ENCODE measurements at places on chromosomes 6 and 20.

DNA sequence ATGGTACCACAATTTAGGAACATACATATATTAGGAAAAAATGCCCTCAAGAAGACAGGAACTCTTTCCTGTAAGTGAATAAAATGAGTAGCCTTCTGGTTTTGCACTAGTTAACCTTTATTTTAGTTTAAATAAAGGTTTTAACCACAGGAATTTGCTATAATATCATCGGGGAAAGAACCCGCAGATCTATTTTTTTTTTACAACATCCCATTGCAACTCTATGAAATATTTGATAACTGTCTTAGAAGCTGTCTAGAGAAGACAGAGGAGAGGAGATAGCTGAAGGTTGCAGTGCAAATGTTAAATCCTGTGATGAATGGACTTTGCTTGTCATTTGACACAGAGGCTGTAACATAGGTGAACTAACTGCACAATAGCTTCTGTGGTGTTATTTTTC is 69.5 kb downstream of the TINAG start:
- DNase-seq: no peak

DNA sequence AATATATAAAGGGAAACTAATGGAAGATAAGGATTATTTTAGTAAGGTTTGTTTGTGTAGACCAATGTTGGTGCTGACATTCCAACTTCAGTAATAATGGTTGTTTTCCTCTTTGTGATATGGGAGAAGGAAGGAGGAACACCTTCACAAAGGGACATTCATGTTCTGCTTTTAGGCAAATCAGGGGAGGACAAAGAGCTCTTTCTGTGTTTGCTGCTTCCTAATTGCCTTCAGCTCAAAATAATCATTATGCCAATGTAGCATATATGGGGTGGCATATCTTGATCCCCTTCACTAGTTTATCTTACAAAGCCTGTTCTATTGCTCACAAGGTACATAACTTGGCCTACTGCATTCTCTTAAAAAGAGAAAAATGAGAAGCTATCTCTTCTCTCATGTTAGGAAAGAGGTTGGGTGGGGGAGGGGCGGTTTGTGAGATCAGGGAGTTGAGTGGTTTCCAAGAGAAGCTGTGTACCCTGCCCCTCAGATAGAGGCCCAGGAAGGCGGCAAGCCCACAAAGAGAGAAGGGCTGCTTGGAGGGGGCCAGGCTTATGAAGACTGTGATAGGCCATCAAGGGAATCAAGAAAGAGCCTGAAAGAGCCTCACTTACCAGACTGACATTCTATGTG is 4.7 kb upstream of the ADGRG6 start:
- no peak for DNase-seq

DNA sequence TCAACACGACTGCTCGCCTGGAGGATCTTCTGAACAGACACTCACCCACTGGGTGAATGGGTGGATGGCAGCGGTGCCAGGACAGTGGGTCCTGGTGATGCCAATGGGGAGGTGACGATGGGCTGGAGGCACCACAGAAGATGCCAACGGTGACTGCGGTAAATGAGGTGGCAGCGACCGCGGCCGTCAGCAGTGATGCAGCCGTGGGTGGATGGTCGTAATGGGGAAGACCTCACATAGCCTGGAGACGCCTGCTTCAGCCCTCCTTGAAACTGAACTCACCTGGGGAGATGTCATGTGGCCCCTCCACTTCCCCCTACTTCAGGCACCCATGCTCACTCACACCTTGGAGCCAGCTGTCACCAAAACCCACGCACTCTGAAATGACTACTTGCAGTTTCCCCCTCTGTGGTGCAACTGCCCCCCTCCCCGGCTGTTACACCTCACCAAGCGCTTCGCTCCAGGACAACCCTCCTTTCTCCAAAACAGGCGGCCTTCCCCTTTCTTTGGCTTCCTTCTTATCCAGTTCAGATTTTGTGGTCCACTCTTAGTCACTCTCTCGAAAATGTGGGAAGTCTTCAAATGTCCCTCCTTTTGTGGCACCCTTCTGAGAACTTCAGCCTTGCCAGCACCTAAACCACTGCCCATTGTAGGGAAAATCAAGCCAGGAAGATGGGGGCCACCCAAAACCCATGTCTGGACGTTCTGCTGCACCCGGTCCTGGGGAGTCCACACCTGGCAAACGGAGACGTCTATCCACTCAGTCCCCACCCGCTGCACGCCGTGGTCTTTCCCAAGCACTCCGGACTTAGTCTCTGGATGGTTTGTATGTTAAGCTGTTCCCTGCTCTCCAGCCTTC is 10.4 kb upstream of the ABHD16B start:
- no peak for DNase-seq

GRCh38 chr20:36745927-36746659 is at the start of gene NDRG3:
NDRG3 (minus strand) TSS chr20:36746090; CDS start chr20:36721735, 24,355 bp downstream.
- DNase-seq: peak; percentile 81

DNA sequence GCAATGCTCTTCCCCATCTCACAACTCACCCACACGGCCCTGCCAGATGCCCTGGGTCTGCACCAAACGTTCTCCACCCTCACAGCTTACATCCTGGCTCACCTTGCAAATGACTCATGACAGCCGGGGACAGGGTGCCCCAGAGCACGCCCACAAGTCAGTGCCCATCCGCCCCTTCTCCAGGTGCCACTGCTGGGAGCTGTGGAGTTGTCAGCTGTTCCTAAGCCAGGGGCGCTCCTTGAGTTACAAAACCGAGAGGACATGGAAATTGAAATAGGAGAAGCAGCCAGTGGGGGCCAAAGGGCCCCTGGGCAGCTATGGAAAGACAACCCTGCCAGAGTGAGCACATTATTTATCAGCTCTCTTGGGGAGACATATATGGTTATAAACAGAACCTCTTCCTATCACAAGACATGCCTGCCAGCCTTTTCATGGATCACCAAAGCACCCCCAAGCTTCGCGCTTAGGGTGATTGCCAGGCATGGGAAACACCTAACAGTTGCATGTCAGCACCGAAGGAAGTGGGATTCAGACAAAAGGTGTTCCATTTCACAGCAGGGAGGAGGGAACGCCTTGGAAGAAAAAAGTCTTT is 236.8 kb downstream of the LY86 start:
- DNase-seq: no peak

DNA sequence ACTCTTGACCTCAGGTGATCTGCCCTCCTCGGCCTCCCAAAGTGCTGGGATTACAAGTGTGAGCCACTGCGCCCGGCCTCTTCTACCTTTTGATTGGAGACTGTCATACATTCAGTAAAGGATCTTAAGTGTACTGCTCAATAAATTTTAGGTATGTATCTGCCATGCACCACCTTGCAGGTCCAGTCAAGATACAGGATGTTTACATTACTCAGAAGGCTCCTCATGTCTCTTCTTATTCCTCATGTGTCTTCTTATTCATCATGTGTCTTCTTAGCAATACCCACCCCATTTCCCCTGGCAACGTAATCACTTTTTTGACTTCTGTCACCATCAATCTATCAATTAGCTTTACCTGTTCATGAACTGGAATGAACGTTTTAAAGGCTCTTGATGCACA is 7.9 kb downstream of the MEA1 start:
- DNase-seq: no peak

GRCh38 chr6:105272786-105273185 is 93.0 kb upstream of the POPDC3 start:
- DNase-seq: no peak

- no peak for DNase-seq
Observed at GRCh38 chr20:50350510-50351249, 159.5 kb upstream of the PTPN1 start.

DNA sequence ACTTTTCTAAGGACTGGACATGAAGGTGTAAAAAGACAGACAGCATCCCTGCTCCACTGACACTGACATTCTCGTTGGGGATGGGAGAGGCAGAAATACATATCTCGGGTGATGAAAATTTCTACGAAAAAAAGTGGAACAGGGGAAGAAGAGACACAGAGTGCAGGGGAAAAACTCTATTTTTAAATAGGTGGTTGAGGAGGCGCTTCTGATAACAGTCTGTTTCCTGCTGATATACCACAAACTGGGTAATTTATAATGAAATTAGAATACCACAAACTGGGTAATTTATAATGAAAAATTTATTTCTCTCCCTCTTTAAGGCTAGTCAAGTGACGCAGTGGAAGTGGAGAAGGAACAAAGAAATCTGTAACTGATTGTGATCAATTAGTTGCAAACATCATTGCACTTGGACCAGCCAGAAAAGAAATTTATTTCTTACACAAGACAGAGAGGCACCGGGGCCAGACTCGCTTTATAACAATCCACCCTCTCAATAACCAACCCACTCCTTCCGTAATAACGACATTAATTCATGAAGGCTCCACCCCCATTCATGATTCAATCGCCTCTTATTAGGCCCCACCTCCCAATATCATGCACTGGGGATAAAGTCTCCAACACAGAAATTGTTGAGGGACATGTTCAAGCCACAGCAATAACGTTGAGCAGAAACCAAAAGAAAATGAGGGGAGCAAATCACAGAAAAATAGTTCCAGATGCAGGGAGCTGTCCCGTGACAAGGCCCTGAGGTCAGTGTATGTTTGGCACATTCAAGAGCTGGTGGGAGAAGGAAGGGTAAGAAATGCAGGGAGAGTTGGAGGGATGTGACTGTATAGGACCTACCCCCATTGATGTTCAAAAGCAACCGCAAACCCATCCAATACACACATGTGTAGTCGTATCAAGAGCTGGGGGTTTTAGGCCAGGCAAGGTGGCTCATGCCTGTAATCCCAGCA is 6.6 kb upstream of the SRSF6 start:
- no peak for DNase-seq

DNA sequence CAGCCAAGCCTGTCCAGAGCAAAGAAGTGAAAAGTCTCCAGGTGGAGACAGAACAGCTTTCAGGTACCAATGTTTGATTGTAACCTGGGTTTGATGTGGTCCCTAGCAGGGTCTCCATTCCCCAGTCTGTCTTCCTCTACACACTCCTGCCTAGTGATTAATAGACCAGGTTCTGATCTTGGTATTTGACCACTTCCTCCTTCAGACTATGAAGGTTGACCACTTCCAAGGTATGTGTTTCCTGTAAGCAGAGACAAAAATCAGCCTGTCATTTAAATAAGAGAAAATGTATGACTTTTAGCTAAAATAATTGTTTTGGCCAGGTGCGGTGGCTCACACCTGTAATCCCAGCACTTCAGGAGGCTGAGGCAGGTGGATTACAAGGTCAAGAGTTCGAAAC is 41.8 kb upstream of the TOP1 start:
- no peak for DNase-seq

- peak; percentile 81 for DNase-seq
Observed at GRCh38 chr6:46044881-46045617, 29.4 kb upstream of the CLIC5 start.

- peak; percentile 74 for DNase-seq
Observed at GRCh38 chr6:85126485-85127167, 323.3 kb upstream of the NT5E start.

GRCh38 chr6:11462742-11463397 is 74.7 kb upstream of the TMEM170B start:
- no peak for DNase-seq

- DNase-seq: no peak
Observed at GRCh38 chr6:125414507-125414906, 112.7 kb upstream of the HDDC2 start.

DNA sequence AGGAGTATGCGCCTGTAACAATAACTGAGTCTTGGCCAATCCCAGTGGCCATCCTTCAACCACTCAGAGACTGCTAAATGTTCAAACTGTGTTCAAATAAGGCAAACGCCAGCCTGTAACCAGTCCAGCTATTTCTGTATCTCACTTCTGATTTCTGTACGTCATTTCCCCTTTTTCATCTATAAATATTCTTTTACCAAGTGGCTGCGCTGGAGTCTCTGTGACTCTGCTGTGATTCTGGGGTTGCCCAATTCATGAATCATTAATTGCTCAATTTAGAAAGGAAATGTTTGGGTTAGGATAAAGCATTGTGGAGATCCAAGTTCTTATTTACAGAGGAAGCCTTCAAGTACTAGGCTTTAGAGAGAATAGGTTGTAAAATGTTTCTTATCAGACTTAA is 89.8 kb upstream of the UST start:
- DNase-seq: no peak

All from dermis microvascular lymphatic vessel endothelial cell (primary cell).